IPS DF 19.7 (cell line): ENCODE measurements at places on chromosomes 3 and 15.

- DNase-seq = no peak
Observed at GRCh38 chr3:151124476-151124875, 39.0 kb downstream of the MED12L start.

DNA sequence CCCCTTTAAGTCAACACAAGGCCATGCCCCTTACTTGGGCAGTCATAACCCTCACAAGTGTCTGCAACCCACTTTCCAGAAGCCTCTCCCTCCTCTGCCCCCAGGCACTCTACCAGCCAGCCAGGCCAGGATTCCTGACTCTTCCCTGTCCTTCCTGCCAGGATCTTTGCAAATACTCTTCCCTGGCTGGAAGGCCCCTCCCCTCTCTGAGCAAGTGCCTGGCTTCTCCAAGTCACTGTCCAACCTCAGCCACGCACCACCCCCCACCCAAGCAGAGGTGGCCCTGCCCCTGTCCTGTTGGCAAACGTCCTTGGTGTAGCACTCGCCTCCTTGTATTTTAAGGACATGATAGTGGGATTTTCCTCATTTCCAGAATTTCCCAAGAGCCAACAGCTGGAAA is 54.7 kb upstream of the USP3 start:
- DNase-seq = no peak

DNA sequence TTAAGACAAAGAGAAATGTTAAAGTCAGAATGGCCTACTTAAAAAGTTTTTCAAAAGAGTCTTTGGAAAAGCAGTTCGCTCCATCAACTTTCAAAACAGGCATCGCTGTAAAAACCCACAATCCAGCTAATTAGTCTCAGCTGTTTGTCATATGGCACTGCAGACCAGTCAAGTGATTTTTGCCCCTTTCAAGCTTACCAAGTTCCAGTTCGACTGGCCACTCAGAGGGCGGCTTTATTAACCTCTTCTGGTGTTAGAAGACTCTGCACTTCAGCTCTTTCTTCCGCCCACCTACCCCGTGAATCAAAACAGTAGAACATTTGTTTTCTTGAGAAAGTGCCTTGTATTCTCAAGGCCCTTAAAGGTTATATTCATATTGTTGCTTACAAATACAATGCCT is 19.3 kb downstream of the RAB27A start:
- DNase-seq = no peak

- no peak for DNase-seq
Observed at GRCh38 chr3:52450489-52451236, 3.2 kb downstream of the TNNC1 start.

- DNase-seq = no peak
Observed at GRCh38 chr3:143439817-143440216, 320.2 kb downstream of the CHST2 start.

- DNase-seq = no peak
Observed at GRCh38 chr3:10758304-10759037, 57.6 kb upstream of the SLC6A11 start.
